SK-N-DZ (cell line): ENCODE measurements at places on chromosomes 6 and 20.

DNA sequence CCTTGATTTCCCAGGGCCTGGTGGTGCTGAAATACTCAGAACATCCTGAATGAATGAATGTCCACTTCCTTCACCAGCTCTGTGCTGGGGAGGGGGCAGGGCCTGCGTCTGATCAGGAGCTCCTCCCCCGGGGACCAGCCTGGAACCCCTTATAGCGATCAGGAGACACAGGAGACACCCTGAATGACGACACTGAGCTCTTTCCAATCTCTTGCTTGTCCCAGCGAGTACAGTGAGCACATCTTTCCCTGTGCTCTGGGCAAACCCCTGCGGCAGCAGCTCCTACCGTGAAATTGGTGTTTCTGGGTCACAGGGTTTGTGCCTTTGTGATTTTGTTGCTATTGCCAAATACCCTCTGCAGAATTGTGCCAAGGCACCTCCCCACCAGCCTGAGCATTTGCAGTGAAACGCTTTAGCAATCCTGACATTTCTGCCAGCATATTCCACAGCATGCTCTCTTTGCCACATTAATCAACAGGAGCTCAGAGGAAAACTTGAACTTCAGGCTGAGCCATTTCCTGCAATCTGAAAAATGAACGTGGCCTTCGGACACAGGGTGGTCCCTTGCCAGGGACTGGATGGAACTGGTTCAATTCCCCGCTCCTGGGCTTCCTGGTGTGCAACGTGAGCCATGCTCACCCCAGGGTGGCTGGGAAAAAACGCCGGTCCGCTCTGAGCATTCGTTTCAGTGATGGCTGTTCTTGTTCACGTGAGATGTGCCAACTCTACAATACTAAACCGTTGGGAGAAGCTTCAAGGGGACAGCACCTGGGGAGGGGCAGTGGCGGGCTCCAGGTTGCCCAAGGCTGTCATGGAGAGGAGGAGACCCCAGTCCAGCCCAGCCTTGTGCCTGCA, 23.1 kb upstream of the MRGBP start:
- DNase-seq = no peak

DNA sequence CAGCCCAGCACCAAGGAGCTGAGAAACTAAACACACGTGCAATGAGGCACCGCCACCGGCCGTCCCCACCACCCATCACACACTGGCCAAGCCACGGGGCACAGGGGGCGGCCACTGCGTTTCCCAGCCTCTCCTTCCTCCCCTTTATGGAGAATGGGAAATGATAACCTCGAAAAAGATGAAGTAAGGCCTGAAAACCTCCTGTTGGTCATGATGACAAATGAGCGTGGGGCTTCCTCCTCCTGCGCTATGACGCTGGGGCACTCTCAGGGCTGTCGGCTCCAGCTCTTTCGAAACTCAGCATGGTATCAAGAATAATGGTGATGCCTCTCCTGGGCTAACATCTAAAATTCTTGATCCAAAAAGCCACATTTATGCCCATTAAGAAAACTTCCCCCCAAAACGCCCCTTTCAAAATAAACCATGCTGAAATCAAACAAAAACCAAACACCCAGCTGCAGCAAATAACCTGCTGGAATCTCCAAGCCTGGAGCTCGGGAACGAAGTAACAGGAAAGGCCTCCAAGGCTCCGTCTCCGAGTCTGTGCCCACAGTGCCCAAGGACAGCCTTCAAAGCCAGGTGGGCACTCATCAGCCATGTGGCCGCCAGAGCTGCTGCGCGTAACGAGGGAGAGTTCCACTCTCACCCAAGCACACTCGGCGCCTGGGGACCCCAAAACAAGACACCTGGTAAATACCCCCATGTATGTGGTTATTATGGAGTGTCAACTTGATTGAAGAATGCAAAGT, 50.0 kb downstream of the TAF4 start:
- DNase-seq = no peak

DNA sequence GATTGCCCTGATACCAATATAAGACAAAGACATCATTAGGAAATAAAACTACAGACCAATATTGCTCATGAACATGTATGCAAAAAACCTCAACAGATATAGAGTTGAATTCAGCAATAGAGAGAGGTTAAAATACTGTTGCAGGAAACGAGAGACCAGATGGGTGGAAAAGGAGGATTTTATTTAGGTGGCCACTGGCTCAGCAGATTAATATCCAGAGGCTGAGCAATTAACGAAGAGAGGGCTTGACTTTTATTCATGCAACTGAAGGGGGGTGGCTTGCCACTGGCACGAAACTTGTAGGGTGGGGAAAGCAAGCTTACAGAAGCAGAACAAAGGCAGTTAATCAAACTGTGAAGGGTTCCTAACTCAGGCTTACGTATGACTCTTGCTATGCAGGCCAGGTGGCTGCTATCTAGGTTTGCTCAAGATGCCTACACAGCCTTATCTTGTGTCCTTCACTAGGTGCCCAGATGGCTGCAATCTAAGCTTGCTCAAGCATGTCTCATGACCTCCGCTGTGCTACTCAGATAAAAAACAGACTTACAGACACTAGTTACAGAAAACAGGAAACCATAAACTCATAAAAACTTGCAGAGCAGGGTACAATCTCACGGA, 126.4 kb downstream of the MMUT start:
- peak; percentile 87 for DNase-seq

GRCh38 chr6:102204351-102204750, 810.8 kb downstream of the GRIK2 start:
- no peak for DNase-seq

DNA sequence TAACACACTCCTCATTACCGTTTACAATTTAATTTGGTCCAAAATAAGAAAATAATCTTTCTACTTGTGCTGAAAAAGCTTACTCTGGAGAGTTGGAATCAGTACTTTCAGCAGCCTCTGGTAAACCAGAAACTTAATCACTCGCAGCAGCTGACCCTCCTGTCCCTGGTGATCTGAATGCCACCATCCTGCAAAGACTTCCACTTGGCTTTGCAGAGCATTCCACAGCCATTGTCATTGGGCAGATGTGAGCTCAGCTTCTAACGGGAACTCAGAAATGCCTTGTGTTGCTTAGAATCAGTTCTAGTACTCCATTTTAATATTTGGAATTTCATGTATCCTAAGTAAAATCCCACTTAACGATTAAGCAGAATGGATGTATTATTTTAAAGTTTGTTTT, 59.7 kb downstream of the PHACTR1 start:
- DNase-seq = no peak

- no peak for DNase-seq
These were observed 42.4 kb upstream of the ADGRF4 start for GRCh38 chr6:47655719-47656595.

DNA sequence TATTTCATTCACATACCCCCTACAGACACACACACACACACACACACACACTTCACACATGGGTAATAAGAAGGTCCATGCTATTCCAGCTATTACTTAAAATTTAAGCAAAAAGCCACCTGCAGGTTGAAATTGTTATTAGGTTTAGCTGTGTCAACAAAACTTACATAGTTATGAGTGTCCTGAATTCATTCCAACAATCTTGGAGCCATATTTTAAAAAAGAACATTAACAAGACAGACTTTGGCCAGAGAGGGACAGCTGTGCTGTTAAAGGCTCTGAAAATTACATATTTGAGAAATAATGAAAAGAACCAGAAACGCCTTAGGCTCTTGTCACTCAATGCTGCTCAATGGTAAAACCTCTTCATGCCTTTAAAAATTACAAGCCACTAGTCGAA, 455.3 kb downstream of the EPM2A start:
- DNase-seq = no peak

- no peak for DNase-seq
These were observed 25.2 kb downstream of the MED23 start for GRCh38 chr6:131602781-131603312.

- no peak for DNase-seq
These were observed 75.7 kb upstream of the RALY start for GRCh38 chr20:33917831-33918525.

GRCh38 chr6:106547601-106548453, 81.5 kb downstream of the RTN4IP1 start:
- no peak for DNase-seq

GRCh38 chr6:138522611-138523010, 23.3 kb upstream of the NHSL1 start:
- no peak for DNase-seq

- no peak for DNase-seq
These were observed 94.5 kb downstream of the PTPRK start for GRCh38 chr6:128425856-128426255.

DNA sequence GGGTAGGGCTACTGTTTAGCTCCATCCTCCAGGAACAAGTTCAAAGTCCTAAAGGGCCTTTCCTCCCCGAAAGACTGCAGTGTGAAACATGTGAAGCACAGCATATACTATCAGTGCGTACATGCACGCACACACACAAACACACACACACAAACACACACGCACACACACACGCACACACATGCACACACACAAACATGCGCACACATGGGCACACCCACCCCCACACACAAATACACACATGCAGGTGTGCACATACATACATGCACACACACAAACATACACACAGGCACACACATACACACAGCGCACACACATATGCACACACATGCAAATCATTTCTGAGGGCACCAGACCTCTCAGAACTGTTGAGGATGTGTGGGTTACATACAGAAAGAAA, 382.0 kb upstream of the CDH4 start:
- DNase-seq = no peak

DNA sequence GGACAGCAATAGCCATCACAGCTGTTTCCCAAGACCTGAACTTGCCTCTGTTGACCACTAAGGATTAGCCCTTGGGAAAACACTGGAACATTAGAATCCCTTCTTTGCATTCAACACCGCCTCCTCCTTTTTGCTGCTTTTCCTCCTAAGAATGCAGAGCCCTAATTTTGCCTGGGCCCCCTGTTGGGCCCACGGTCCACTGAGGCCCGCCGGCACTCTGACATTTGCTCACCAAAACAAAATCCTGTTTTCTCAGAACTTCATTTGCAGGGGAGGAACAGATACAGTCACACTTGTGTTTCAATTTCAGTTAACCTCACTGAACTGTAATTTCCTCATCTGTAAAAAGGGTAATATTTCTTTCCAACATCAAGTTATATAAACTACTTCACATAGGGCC, 116.0 kb upstream of the JARID2 start:
- DNase-seq = no peak

DNA sequence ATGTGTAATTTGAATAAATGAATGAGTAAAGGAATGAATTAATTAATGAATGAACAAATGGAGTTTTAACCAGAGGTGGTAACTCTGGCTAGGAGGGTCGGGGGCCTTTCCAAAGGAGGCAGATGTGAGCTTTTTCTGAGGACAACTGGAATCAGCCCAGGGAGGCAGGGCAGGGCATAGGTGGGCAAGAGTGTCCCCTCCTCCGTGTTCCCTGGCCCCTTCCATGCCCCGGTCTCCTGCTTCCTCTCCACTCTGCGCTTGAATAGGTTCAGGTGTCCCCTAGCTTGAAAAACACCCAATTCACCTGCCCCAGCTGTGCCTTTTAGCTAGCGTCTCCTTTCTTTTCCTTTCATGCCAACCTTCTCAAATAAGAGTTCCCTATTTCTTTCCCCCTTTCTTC, 473.1 kb downstream of the CDH26 start:
- no peak for DNase-seq

GRCh38 chr6:21384216-21384615, 209.3 kb upstream of the SOX4 start:
- DNase-seq = peak; percentile 49

- DNase-seq = no peak
These were observed 201.0 kb upstream of the ZNF217 start for GRCh38 chr20:53794529-53795115.
